Erythroblast (primary cell): ENCODE measurements at places on chromosomes 2 and 18.

- DNase-seq, result no peak
Observed at GRCh38 chr2:220120041-220120440, 492.6 kb downstream of the SLC4A3 start.

DNA sequence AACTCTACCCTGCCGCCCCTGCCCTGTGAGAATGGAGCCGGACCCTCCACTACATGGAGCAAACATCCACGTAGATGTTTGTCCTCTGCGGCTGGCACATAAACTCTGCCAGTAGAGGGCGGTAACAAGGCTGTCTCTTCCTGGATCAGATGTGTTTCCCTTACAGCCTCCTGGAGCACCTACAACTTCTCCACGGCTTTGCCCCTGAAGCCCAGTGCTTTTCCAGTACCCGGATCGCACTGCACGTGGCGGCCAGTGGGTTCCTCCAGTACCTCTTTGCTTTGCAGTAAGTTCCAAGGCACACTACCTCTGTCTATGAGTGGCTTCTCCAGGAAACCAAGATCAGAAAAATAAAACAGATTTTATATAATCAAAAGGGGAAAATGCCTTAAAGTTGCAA lies 651.3 kb downstream of the DCDC2C start:
- DNase-seq, result peak; percentile 1

- no peak for DNase-seq
Observed at GRCh38 chr2:238614376-238614775, 187.6 kb downstream of the ASB1 start.

DNA sequence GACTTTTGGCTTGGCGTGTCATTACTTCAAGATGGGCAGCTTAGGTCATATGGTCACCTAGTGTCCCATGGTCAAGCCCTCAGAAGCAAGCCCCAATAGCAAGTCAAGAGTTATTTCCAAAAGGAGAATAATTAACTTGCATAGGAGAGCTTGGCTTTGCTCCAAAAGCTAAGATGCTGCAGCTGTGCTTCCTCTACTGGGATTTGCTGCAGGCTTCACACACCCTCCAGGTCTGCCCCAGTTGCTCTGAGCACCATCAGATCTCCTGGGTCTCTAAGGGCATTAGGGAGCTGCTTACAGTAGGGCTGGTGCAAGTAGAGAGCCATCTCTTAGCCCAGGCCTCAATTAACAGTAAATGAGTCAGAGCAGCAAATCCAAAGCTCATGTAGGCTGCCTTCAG lies 46.6 kb downstream of the THUMPD2 start:
- DNase-seq, result no peak

DNA sequence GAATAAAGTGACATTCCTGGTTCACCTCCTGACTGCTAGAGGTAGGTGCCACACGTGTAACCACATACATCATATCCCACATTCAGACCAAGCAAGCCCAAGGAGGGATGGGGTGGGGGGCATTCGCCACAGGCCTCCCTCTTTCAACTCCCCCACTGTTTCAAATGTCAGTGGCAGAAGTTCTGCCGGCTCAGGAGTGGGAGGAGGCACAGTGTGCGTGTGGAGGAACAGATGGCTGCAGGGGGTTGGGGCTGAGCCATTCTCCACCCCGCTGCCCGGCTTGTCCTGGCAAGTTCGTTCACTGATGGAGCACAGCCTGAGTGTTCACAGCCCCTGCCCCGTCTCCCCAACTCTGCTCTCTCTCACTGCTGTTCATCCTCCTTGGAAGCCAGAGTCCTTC lies 75.4 kb upstream of the TANC1 start:
- no peak for DNase-seq

GRCh38 chr2:61670591-61671501 lies 132.7 kb upstream of the XPO1 start:
- DNase-seq, result no peak

DNA sequence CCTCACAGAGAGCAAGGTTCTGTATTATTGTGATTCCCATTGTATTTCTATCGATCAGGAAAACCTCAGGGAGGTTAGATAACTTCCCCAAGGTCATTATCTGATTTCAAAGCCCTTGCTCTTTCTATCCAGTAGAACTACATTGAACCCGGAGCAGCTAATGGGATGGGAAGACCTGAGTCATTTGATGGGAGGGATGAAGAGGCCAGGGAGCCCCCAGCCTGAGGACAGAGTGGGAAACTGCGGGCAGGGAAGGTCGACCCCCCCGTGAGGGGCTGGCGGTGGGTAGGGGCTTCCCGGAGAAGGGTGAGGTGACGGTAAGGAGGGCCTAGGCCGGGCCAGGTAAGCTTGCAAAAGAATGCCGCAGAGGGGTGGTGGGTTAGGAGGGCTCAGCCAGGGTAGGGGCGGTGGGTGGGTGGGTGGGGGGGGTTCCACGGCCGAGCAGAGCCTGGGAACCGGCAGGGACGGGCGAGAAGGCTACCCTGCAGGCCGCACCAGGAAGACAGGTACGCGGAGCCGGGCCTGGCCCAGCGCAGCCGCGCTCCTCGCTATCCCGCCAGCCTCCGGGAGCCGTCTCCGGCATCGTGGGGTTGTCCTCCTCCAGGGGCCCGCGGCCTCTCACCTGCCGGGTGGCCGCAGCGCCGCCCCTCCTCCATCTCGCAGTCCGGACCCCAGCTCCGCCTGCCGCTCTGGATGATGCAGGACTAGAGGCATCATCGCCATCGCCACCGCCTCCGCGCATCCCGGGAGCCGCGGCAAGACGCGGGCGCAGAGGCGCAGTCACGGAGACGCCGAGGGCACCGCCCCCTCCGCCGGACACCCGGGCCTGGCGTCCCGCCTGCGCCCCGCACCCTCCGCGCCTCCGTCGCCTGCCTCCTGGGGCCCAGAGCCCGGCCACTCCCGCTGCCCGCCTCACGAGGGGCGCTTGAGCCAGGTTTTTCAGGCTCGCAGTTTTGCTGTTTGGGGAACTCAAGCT lies at the start of gene GPR75:
GPR75 (minus strand) TSS at position 762 of the 976 bp plus-strand sequence. CDS start 5,211 bp downstream, outside the sequence.
- DNase-seq, result no peak

- DNase-seq, result no peak
Observed at GRCh38 chr2:10647441-10647840, 42.3 kb downstream of the NOL10 start.

DNA sequence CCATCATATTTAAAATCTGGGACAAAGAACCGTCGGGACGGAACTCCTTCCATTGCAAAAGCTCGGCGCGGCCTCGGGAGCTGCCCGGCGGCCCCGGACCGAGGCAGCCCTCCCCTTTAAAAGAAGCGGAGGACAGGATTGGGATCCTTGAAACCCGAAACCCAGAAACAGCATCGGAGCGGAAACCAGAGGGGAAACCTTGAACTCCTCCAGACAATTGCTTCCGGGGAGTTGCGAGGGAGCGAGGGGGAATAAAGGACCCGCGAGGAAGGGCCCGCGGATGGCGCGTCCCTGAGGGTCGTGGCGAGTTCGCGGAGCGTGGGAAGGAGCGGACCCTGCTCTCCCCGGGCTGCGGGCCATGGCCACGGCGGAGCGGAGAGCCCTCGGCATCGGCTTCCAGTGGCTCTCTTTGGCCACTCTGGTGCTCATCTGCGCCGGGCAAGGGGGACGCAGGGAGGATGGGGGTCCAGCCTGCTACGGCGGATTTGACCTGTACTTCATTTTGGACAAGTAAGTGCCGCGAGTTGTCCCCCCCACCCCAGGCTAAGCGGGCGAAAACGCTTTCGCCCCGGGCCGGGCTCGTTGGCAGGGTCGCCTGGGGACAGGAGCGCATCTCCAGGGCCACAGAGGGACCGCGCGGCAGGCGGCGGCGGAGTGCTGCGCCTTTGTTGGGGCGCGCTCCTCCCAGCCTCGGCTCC lies at the start of gene ANTXR1:
ANTXR1 (plus strand) TSS at position 38 of the 698 bp plus-strand sequence; CDS start at position 359, 321 bp downstream.
- DNase-seq, result no peak
